DMS 273 treated with DMSO at 0.1 percent for 48 hours (cell line): ENCODE measurements at places on chromosomes 5 and 9.

DNA sequence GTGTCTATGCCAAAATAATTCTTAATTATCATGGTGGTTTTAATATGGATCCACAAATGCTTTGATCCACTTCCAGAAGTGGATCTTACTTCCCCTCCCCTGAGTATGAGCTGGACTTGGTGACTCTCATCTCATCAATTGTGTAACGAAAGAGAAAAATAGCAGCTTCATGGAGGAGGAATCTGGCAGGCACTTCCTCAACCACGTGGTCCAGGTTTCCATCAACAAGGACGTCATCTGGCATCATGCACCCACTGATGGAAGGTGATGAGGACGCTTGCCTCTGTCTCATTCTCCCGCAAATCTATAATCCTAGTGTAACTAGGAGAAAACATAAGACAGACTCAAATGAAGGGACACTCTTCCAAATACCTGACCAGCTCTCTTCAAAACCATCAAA lies 54.6 kb upstream of the S1PR3 start:
- no peak for DNase-seq

GRCh38 chr5:133117912-133118445 lies 66.2 kb downstream of the HSPA4 start:
- no peak for DNase-seq

- no peak for DNase-seq
Measured at GRCh38 chr9:97889941-97890887, 32.1 kb downstream of the TRMO start.

DNA sequence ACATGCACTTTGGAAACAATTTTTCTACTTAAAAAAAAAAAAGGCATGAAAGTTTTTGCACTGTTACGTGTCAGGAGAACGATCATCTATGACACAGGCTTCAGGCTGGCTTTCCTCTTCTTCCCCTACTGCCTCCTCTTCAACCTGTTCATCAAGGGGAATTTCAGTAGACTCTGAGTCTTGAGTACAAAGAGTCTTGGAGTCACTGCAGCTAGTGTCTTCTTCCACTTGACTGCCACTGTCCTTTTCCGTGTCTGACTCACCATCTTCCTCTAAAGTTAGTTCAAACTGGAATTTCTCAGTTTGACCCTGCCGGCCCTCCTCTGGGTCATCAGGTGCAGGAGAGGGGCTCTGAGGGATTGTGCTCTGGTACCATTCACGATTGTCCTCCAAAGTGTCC lies 391.7 kb downstream of the RAB3C start:
- no peak for DNase-seq

GRCh38 chr9:27800159-27800558 lies 226.9 kb upstream of the C9orf72 start:
- no peak for DNase-seq

DNA sequence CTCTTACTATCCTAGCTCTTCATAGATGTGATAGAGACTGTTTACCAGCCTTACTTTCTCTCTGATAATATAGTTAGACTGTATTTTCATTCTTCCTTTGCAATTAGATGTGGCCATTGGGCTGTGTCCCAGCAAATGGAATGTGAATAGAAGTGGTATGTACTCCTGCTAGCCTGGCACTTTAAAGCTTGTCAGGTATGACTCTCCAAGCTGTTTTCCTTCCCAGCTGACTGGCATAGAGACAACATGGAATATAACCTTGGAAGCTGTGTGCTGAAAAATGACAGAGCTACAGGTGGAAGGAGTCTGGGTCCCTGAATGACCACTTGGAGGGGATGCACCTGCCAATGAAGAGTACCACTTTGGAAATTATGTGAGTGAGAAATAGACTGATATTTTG lies 116.2 kb downstream of the DIRAS2 start:
- DNase-seq, result no peak

GRCh38 chr5:8831854-8832253 lies 714.0 kb downstream of the SEMA5A start:
- no peak for DNase-seq

DNA sequence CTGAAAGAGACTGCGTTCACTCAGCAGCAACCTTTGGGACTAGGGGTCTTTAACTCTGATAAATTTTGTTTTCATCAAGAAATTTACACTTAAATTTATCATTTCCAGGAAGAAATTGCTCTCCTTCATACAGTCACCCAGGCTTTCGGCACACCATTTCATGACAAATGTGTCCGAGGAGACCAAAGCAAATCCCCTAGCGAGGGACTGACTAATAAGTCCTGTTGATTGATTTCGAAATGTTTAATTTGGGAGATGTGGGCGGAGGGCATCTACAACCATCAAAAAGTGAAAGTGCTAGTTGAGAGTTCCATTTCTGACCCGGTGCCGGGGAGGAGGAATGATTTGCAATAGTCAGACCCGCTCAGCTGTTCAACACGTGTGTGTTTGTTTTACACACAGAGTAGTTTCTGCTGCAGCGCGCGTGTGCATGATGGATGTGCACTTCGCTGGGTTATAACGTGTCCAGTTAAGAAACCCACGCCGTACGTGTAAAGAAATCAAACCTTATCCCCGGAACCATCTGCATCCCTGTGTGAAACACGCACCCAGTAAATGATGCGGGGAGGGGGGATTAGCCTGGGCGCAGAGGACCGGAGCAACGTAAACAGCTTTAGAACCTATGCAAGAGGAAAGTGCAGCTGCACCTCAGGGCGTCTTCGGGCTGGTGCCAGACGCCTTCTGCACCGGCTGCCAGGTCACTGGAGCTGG lies 845 bp upstream of the NR4A3 start:
- DNase-seq, result peak; percentile 60

DNA sequence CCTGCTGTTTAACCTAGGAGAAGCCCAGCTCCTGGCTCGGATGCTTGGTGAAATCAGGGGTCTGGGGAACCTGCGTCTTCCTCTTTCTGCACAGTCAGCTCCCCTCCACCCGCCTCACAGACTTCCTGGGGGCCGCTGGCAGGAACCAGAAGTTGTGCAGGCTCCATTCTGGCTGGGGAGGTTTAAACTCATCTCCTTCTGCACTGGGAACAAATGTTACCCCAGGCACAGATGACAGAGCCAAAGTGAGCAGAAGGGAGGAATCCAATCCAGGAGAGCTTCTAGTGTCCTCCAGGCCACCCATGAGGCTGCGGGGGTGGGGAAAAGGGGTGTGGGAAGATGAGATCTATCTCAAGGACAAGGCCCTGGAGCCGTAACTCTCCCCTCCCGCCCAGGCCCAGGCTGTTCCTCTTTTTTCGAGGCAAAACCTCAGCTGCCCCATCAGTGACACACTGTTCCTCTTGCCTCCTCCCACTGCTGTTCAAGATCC lies 31.2 kb downstream of the KCNMB1 start:
- no peak for DNase-seq

DNA sequence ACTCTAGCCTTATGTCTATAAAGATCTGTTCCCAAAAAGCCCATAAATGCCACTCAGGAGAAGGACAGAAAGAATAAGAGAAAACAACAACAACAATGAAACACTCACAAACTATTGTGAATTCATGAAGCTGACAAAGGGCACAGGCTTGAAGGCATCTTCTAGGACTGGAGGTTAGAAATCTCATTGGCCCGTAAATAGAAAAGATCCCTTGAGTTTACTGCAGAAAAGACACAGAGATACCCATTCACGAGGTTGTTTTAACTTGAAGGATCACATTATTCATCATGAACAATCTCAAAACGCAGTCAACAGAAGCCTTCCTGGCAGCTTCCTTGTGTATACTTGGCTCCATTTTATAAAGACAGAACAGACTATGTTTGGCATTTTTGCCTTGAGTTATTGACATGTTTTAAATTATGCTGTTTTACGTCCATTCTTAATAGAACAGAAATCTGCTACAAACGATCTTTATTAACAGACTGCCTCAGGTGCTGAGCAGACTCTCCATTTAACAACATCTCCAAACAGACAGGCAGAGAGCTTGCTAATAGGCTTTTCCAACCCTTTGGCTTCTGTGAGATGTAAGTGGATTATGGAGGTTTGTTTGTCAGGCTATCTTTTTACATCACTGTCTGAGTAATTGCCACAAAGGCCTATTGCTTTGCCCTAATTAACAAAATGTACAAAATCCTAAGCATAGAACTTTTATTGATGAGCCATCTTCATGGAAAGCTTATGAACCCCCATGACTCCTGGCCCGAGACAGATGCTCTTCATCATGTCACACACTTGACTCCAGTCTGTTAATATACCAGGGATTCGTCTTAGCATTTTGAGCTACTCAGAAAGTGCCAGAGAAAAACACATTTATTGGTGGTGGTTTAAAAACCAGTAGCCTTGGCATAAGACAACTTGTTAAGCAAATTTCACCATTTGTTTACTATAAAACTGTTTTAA lies 735.3 kb upstream of the ZNF608 start:
- DNase-seq, result no peak

- DNase-seq, result no peak
Measured at GRCh38 chr5:122180863-122181548, 51.7 kb downstream of the ZNF474 start.

- DNase-seq, result no peak
Measured at GRCh38 chr5:36720688-36721087, 114.3 kb downstream of the SLC1A3 start.

DNA sequence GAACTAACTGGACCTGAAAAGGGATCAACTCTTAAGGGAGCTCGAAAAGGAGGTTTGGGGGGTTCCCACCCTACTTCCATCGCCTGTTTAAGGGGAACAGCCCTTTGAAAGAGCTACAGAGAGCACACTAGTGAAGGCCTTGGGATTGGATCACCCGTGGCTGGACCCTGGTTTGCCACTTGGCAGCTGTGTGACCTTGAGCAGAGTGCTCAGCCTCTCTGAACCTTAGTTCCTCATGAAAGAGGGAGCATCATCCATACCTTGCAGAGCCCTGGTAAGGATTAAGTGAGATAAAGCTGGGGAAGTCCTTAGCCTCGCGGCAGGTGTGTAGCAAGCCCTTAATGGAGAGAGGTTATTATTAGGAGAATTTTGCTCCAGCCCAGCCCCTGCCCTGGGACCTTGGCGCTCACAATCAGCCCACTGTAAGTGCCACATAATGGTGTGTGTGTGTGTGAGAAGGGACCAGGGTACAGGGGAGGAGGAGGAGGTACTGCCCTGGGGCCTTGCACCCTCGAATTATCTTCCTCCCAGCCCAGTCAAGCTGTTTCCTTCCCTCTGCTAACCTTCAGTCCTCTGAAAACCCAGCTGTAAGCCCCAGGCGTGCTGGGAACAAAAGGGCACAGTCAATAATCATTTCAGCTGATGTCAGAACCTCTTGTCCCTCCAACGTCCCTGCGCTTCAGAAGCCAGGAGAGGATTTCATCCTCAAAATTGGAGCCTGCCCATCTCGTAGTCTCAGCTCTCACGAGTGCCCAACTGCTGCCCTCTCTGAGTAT lies 42.9 kb downstream of the FOXI1 start:
- DNase-seq, result no peak

DNA sequence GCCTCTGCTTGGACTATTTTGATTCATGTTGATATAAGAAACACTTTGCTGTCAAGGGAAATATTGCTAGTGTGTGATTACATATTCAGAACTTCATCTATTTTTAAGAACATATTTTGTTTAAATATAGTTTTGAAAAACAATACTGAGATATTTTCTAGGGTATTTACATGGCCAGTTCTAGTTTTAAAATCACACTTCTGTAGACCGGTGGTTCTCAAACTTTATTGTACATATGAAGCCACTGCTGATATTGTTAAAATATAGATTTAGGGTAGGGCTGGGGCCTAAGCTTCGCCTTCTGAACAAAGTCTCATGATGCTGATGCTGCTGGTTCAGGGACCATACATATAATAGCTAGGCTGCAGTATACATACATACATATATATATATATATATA lies 1000.0 kb downstream of the PTPRD start:
- DNase-seq, result no peak

DNA sequence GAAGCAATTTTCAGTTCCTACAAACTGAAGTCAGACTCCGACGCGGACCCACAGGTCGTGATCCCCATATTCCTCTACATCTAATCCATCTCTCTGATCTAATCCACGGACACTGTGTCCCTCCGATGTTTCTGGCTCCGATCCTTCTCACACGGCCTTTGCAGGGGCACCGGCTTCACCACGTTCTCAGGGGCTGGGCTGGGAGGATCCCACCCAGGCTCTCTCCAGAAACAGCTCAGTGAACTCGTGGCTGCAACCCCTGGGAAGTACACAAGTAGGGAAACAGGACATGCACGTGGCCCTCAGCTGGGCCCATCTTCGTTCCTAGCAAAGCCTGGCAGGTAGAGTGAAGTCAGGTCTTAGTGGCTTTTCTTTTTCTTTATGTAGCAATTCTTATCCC lies 49.1 kb upstream of the OLFM1 start:
- no peak for DNase-seq

DNA sequence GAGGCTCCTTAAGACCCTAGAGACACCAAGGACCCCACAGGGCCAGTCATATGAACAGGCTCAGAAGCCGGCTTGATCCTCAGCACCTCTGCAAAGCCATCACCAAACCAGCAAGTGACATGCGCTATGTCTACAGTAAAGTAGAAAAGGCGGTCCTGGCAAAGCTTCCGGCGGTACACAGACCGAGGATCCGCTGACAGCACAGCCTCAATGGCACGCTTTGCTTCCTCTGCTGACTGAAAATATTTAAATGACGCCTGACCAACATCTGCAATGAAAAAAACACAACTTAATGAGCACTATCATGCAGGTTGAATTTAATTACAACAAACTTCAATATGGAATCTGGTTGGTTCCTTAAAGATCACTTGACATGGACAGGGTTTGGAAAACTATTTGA lies 17.6 kb downstream of the TRMO start:
- no peak for DNase-seq

DNA sequence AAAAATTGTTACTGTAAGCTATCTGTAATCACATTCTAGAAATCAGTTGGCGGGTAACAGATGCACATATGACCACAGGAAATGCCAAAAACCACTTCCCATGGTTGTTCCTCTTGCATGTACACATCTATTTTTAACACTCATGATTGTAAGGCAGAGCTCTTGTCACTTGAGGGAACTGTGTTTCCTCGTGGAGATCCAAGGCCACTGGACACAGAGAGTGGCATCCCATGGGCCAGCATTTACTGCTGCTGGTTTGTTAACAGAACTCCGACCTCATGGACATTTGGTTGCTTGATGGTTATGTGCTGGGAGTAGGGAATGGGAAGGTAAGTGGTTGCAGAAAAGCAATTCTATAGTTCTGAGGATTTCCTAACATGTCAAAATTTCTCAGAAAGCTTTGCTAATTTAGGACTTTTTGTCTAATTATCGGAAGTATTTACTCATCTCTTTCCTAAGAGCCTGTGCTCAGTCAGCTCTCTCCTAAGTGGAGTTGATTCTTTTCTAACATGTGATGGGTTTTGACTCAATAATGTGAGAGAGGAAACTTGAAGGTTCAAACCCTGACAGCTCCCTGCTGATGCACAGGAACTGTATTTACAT lies 202.0 kb upstream of the NR3C1 start:
- no peak for DNase-seq

GRCh38 chr5:167936022-167936421 lies 355.4 kb upstream of the WWC1 start:
- DNase-seq, result no peak

DNA sequence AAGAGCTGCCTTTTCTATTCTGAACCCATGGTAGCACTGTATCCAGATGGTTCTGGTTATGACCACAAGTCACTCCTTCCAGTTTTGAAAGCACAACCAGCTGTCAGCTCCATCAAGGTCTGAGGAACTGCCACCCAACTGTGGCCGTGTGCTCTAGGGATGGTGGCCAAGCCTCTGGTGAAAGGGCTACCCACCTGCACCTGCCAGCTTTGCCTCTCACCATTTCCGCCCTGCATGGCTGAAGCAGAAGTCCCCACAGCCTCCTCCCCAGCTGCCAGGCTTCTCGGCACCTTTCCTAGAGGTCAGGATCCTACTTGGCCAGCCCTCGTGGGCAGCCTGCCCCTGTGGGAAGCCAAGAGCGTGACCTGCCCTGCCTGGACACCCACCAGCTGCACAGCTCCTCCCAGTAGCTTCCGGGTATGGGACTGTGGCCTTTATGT lies 16.8 kb downstream of the SEMA5A start:
- no peak for DNase-seq

GRCh38 chr9:69322256-69322655 lies 2.8 kb upstream of the ENTREP1 start:
- DNase-seq, result no peak
